NCI-H2081 treated with DMSO at 0.1 percent for 48 hours (cell line): ENCODE measurements at places on chromosomes 5 and 9.
A peak's percentile ranks its signal among the peaks of the same experiment; 100 is the strongest.

DNA sequence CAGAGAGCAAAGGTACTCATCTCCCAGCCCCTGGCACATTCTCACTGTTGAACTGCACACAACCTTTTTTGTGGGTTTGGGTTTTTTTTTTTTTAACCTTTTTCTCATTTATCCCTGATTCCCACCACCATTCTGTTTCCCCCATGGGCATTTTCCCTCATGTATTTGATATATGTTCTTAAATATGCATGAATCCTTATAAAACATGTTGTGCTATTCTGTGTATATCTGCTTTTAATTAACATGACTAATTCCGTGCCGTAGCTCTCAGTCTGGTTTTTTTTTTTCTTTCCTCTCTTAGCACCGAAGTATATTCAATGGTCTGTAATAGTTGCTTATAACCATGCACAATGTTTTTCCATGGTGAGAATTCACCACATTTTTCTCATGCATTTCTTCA, 204.5 kb downstream of the RGS3 start:
- DNase-seq, result no peak

- DNase-seq, result no peak
Observed at GRCh38 chr5:142736247-142736632, 33.9 kb upstream of the ARHGAP26 start.

- DNase-seq, result no peak
Observed at GRCh38 chr9:114282926-114283325, 40.0 kb upstream of the ORM1 start.

- DNase-seq, result no peak
Observed at GRCh38 chr5:169131616-169132301, 169.2 kb downstream of the SLIT3 start.

GRCh38 chr5:91357012-91357634, 26.0 kb downstream of the ARRDC3 start:
- DNase-seq, result no peak

GRCh38 chr5:181189962-181190710, 14.9 kb downstream of the TRIM7 start:
- DNase-seq, result no peak

DNA sequence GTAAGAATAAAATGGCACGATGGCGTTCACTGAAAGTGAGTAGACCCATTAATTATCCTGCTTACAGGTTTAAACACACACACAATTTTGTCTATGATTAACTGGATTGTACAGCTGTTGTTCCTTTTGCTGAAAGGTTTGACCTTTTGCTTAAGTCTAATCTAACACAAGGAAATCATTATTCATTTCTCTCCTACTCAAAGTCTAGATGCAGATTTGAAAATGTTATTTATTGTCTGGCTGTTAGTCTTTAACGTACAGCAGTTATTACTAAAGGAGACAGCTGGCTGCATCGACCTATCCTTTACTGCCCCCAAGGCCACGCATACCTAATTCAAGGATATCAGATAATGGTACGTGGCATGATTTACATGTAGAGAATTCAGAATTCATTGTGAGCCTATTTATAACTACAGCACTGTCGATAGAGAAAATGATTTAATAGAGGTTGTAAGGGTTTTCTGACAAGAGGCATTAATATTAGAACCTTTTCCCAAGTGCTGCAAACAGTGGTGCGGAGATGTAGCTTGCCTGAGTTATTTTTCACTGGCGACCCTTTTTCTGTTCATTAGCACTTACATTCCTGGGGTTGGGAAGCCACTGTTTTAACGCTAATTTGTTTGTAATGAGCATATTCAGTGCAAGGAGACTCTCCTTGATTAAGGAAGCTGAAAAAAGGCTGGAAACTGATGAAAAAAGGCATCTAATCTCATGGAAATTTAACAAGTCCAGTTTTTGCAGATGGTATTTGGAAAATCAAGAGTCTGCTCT, 368.4 kb upstream of the GRAMD2B start:
- DNase-seq, result peak; percentile 92

DNA sequence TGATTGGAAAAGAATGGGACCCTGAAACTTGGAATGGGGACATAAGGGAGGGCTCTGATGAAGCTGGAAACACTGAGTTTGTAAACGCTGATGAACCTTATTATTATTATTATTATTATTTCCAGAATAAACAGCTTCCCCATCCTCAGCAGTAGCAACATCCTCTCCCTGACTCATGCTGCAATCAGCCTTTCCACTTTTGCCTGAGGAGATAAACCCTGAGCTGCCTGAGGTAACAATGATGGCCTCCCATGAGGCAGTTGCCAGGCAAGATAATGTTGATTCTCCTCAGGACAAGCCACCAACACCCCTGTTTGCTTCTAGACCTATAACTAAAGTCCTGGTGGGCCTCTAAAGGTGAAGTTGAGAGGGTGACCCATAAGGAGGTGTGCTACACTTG, 139.2 kb upstream of the ATP10B start:
- no peak for DNase-seq

DNA sequence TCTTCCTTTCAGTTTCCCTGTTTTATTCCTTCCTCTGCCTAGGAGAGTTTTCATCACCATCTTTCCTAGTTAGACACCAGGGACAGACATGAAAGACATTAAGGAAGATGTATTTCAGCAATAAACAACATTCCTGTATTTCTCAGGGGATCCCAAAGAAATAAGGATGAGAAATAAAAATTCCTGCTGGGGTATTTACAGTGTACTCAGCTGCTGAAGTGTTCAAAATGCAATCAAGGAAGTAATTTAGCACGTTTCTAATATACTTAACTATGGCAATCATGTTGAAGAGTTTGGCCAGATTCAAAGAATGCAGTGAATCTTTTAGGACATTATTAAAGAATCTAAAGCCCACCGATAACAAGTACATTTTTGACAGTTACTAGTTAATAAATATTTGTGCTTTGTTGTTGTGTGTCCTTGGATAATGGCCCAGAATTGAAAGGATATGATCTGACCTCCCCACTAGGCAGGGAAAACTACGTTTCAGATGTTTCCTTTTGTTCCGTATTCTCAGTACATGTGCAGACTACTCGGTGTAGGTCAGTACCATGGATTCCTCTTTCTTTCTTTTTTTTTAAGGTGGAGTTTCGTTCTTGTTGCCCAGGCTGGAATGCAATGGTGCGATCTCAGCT, 46.8 kb downstream of the INIP start:
- no peak for DNase-seq

DNA sequence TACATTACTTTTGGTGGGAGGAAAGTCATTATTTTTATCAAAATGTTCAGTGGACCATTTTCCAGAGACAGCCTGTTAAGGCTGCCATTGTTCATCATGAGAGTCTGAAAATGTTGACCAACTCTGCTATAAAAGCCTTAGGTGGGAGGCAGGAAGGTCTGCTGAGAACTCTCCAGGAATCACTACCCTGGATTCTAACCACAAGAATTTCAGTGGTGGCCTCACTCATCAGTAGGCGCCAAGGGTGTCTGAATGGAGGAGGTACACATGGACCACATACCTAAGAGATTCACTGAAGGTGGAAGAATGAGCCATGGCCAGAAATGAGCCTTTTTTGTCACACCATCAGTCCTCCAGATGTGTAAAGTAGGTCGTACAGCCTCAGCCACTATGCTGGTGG, 21.0 kb upstream of the TLX3 start:
- DNase-seq, result no peak

DNA sequence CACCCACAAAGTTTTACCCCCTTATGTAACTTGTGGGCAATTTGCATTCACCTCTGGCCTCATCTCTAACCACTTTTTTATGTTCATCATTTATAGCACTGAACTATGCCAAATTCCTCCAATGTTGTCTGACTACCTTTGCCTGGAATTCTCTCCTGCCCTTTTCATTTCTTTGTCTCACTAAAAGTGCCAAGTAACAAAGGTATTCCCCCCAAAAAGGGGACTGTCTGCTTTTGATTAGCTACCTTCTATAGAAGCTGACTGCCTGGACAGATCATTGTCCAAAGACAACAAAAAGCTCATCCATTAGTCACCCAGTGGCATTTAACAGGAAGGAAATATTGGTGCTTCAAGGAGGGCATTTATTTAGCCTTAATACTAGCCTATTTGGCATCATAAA, 189.9 kb upstream of the VCAN start:
- DNase-seq, result no peak

GRCh38 chr5:6937677-6938076, 224.4 kb downstream of the TENT4A start:
- no peak for DNase-seq

DNA sequence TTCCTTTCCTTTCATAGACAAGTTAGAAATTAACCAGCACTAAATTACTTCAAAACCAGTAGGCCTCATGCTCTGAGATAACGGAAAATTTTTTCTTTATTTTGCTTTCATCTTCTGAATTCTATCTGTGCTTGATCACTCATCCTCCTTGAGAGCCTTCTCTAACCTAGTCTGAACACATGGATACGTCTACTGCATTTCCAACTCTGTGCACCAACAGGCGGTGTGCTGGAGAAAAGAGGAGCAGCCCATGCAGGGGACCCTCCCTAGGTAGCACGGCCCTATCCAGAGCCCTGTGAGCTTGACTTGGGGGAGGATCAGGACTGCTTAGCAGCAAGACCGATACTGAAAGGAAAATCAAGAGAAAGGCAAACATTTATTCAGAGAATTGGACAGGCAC, 149.8 kb downstream of the AUH start:
- DNase-seq, result no peak

DNA sequence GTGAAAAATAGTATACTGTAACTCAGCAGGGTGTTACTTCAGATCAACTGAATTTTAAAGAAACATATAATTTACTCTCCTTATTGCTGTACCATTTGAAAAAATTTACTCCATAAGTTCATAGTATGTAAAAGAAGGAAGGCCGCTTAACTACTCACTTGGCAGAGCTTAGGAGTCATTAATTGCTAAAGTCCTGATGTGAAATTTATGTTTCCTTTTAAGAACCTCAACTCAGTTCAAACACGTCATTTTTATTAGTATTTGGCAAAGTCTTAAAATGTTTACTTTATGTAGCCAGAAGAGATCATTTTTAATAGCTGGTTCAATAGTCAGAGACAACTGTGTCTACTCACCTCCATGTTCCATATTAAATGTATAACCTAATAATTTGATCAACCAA, 268.6 kb downstream of the CDH10 start:
- no peak for DNase-seq

DNA sequence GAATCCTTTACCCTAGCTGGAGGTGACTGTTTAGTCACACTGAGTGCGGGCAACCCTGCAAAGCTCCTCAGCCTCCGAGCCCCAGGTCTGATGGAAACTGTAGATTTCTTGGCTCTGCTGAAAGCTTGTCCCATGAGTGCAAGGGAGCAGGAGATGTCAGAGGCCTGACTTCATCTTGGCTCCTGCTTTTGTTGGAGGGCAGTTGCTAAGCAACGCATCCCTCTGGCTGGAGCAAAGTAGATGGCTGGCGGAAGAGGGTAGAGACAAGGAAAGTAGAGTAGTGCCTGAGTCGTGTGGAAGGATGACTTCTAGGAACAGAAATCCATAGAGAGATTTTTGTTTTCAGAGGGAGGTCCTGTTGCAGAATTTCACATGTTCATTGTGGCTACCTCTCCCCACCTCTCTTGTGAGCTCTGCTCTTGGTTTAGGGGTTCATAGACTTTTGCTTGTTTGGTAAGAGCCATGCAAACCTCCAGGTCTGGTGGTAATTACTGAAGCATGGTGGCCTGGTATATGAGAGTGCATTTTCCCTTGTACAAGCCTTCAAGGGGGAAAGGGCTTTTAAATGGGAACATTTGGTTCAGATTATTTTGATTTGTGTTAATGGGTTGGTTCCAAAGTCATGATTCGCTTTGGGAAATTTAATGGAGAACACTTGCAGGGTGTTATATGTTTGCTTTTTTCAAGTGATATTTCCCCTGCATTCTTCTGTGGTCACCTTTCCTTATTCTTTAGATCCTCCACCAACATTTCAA, 71.5 kb downstream of the ARHGAP26 start:
- DNase-seq, result no peak

DNA sequence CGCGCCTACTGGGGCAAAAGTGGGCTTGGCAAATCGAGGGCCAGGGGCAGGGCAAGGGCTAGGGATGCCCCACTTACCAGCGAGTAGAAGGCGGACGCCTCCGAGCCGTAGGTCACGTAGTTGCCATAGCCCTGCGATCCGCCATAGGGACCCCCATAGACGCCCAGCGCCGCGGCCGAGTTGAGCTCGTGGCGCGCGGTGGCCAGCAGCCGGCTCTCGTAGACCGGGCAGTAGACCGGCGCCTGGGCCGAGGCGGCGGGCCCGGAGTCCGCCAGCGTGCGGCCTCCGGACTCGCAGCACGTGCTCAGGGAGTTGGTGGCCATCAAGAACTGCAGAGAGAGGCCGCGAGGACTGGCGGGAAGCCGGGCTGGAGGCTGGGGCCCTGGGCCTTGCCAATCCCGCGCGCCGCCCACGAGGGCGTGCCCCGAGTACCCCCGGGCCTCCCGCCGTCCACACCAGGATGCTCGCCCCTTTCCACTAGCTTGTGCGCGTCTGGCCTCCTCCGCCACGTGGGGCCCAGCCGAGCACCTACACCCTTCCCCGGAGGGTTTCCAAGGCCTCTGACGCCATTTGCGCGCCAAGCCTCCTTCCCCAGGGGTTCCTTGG, 891 bp downstream of the IRX4 start:
- no peak for DNase-seq

DNA sequence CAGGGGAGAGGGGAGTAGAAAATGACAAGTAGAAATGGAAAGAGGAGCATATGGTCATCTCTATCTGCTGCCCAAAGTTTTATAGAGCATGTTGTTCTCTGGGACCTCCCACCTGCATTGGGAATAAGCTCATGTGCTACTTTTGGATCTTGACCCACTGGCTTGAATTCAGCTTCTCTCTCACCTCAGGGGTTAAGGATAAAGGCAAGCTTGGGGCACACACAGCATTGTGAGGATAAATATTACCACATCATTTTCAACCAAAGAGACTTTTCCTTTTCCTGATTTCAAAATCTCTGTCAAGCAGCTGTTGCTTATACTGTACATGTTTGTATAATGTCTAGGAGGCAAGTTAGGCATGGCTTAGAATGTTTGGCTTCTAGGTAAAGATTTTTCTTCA, 16.6 kb downstream of the ATP10B start:
- no peak for DNase-seq

- DNase-seq, result no peak
Observed at GRCh38 chr9:96217754-96218693, 84.0 kb downstream of the HSD17B3 start.

DNA sequence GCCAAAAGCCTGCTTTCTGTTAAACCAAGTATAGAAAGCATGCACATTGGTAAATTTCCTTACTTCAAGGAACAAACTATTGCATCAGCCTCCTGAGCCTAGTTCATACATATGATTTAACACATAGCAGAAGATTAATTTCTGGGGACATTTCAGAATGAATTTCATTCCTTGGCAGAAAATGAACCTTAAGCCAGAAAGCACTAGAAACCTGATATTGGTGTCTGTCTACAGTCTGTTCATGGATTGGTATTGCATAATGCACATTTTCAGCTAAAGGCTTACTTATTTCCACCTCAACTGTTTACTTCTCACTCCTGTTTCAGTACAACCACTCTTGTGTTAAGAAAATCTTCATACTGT, 1471.8 kb upstream of the NUDT12 start:
- no peak for DNase-seq

- DNase-seq, result no peak
Observed at GRCh38 chr5:60597572-60598320, 102.2 kb downstream of the DEPDC1B start.

GRCh38 chr5:140966293-140967225, at the start of gene PCDHAC2:
Gene PCDHAC2, plus strand, starts transcription at chr5:140966476. Its CDS starts 291 bp downstream, at chr5:140966767.
- no peak for DNase-seq

- no peak for DNase-seq
Observed at GRCh38 chr9:36864491-36865410, 169.3 kb downstream of the PAX5 start.
